A549 treated with ZK216348 at 1 μM for 4 hours (cell line): ENCODE measurements at places on chromosomes 12 and 14. TPM values are rescaled to one million over a fixed set of nuclear protein-coding genes. Genes with fewer than 3 reads are reported as not detected.

CEBPE gene
- total RNA-seq = 0.12 TPM in 1 of 5 replicates, not detected in the others

BRAP gene
- total RNA-seq = 11.2 to 14.9 TPM (median 13.0 TPM) in 5 replicates

LPAR5 gene
- 0.42 to 1.1 TPM (median 0.76 TPM) in 5 replicates for total RNA-seq

CCDC196 gene
- total RNA-seq = not detected in 5 replicates

SYT10 gene
- not detected in 5 replicates for total RNA-seq

PTPN11 gene
- total RNA-seq = 37.7 to 65.2 TPM (median 57.9 TPM) in 5 replicates

LTB4R2 gene
- total RNA-seq = 2.0 to 6.3 TPM (median 5.6 TPM) in 5 replicates

CD163 gene
- total RNA-seq = not detected in 5 replicates

BCAT1 gene
- 9.1 to 12.2 TPM (median 10.3 TPM) in 5 replicates for total RNA-seq

CDCA3 gene
- total RNA-seq = 68.4 to 85.8 TPM (median 72.7 TPM) in 5 replicates

FOXN4 gene
- total RNA-seq = 0.07 TPM in 1 of 5 replicates, not detected in the others

CELA1 gene
- not detected in 5 replicates for total RNA-seq
